ENCODE measurements at places on chromosomes 11 and 22.
A peak's percentile ranks its signal among the peaks of the same experiment; 100 is the strongest.

DNA sequence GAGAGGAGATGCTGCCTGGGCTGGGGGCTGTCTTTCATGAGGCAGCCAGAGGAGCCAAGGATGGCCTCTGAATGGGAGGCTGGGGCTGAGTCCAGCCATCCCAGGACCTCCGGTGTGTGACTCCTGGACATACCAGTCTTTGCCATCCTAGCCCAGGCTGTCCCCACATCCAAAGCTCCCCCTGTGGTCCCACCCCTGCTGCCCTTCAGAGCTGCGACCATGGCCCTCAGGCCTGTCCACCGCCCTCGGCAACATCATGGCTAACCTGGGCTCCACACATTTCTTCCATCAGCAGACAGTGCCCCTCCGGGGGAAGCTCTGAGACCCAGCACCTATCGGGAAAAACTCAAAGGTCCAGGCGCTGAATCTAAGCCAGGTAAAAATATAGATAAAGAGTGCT lies 324.4 kb downstream of the MN1 start:
- no peak for DNase-seq

GRCh38 chr11:43693069-43693468 lies 12.5 kb downstream of the HSD17B12 start:
- no peak for DNase-seq

DNA sequence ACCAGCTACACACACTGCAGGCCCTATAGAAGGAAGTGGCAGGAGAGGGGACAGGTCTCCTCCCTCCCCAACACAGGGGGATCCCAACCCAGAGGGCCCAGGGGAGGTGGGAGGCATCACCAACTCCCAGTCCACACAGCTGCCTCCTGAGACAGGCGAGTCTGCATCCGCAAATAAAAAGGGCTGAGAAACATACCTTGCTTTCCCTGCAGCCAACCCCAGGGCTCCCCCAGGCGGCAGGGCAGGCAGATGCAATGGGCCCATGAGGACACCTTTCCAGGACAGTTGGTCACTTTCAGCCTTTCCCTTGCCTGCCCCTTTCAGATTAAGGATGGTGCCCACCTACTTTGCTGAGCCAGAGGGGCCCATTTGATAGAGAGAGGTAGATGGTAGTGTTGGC lies 180.0 kb downstream of the BRD1 start:
- no peak for DNase-seq

- no peak for DNase-seq
These were observed 1419.0 kb downstream of the TBC1D22A start for GRCh38 chr22:48181263-48181955.

DNA sequence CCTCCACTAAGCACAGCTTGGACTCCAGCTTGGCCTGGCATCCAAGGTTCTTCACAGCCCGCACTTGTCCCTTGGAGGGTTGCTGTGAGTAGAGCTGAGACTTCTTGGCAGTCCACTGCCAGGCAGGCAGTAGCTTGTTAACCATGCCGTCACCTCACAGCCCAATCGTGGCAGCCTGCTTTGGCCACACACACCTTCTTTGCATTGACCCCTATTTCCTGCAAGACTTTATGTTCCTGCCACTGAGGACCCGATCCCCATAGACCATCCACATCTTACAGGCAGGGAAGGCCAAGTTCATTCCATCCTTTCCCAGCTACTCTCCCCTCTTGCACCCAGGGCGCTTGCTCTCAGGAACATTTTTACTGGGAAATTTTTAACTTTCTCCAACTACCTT lies 2.5 kb upstream of the PYGM start:
- DNase-seq = no peak

DNA sequence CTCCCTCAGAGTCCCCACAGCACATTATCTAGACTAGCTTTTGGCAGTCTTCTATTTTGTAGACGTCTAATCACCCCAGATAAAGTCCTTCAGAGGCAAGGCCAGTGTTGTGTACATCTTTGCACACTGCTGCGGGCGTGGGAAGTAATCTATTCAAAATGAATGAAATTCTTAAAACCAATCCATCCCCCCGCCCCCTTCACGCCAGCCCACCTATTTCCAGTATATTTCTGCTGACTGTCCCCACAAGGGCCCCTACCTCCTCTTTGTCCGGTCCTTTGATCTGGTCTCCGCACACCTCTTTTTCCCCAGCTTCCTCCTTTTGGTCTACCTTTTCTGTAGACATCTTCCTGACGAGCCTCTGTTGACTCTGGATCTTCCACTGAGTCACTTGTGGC lies 375 bp downstream of the BSCL2 start:
- no peak for DNase-seq

- no peak for DNase-seq
These were observed 9.6 kb downstream of the FAM118A start for GRCh38 chr22:45319324-45319685.

DNA sequence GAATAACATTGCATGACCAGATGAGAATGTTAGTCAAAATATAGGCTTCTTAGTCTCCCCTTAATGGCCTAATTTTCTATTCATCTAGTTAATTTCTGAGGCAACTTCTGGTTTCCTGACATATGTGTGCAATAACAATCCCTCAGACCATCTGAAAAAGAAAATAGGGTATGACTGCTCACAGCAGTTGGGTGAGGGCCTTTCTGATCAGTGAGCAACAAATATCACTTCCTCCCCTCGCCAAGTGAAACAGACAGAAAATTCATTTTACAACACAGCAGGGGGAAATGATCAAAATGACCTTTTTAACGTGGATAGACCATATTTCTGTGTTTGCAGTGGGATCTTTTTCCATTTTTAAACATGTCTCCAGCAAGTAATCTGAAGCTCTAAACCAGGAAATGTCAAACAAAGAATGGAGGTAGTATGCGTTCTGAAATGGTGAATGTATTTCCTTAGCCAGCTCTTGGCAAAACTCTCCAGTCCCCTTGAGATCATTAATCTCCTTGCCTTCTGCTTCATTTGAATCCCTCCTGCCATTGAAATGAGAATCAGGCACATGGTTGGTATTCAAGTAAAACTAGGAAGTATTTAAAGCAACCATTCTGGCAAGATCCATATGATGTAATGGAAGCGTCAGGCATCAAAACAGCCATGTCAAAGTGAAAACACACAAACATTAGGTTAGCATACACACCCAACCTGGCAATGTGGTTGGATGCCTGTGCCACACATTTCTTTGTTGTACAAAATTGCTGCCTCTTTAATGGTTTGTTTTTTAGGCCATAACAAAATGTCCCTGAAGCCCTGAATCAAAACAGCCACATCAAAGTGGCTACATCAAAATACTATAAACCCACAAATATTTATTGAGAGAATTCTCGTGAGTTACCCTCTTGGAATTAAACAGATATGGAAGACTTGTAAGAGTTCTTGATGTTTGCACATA lies 100.1 kb downstream of the SLC1A2 start:
- DNase-seq = no peak

- no peak for DNase-seq
These were observed 1.7 kb downstream of the EI24 start for GRCh38 chr11:125570952-125571351.

DNA sequence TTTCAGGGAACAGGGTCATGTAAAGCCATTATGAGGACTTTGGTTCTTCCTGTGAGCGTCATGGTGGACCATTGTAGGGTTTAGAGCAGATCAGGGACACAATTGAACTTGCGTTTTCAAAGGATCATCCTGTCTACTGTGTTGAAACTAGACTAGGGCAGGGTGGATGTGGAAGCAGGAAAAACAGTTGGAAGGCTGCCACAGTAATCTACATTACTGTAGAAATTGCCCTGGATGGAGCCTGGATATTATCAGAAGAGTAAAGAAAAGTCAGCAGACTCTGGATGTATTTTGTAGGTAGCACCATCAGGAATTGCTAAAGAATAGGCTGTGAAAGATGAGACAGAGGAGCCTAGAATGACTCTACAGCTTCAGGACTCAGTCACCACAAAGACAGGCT lies 5.4 kb downstream of the POU2AF2 start:
- no peak for DNase-seq

GRCh38 chr11:66363187-66363601 lies 8.4 kb downstream of the SLC29A2 start:
- DNase-seq = no peak

GRCh38 chr11:47282462-47282861 lies 12.5 kb downstream of the MADD start:
- no peak for DNase-seq

DNA sequence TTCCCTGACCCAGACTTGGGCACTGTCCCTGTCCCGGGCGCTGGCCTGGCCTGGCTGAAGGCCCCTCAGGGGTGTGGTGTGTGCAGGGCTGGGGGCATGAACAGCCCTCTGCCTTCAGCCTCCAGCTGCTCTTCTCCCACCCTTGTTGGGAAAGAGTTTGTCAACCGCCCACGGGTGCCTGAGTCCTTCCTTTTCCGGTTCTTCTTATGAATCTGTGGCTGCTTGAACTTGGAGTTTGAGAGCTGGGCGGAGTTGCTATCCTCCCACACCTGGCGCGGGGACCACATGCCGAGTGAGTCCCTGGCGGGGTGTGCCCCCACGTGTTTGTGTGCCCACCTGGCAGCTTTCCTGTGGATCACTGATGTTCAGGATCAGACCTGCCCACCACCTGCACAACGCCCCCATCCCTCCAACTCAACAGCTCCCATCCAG lies 13.4 kb downstream of the NFAM1 start:
- no peak for DNase-seq

DNA sequence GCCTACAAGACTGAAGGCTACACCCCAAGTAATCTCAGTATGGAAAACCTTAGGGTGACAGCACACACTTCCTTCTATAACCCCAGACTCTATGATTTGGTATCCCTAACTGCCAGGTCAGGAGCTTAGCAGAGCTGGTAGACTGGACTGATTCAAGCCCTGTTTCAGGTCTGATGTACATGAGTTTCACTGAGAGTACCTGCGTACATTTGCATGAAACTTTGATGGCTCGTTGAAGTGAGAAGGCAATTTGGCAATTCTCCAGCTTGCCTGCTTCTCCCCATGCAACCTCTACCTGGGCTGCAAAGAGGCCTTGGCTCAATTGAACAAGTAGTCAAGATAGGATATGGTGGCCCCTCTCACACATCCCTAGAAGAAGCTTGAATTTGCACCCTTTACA lies 10.2 kb downstream of the FIBIN start:
- no peak for DNase-seq

GRCh38 chr11:127454856-127455255 lies 454.3 kb upstream of the KIRREL3 start:
- DNase-seq = peak; percentile 53

DNA sequence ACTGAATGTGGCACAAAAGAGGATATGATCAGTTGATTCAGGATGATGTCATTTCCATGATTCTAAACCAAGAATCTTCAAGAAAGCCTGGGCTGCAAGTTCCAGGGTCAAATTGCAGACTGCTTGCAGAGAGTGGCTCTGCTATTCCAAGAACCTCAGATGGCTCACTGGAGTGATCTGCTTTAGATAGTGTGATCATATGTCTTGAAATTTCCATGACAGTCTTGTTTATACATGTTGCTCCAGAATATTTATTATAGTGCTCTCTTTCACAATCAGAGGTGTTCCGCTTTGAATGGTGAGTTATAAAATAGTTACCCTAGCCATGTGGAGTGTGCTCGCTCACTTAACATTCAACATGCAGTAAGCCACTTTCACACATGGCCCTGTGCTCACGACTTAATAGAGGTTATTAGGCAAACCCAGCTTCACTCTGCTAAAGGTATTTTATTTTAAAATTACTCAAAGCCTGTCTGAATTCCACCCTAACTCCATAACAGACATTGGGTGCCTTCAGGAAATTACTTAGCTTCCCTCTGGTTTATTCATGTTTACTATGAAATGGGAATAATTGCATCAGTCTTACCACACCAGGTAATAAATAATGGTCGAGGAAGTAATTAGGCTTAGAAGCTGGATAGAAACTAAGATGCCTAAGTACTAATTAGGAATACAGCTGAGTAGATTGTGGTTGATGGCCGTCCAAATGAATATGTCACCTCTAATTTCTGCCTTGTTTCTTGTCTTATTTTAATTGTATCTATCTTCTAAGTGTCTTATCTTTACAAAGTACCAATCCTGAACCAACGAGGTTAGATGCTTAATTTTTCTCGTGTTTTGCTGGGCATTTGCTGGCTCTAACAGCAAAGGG lies 187.9 kb downstream of the ETS1 start:
- no peak for DNase-seq

DNA sequence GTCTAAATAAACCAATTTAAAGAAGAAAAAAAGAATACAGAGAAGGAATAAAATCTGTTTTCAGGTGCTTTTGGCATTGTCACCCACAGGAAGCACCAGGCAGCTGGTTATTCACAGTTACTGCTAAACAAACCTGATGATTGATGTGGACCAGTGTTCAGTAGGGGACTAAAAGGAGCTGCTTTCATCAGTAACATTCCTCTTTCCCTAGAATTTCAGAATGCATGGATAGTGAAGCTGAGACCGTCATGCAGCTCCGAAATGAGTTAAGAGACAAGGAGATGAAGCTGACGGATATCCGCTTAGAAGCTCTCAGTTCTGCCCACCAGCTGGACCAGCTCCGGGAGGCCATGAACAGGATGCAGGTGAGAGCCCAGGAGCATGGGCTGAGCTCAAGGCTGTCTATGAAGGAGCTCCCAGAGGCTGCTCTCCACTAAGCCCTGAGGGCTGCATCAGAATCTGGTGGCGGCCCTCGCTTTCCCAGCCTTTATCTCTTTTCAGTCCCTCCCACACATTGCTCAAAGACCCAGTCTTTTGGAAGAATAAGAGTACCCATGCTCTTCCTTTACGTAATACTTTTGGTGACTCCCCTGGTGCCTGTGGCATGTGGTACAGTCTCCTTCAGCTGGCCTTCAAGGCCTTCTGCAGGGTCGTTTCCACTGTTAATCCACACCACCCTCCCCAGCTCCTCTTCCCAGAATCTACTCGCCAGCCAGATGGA lies 69.5 kb downstream of the DBX1 start:
- no peak for DNase-seq

DNA sequence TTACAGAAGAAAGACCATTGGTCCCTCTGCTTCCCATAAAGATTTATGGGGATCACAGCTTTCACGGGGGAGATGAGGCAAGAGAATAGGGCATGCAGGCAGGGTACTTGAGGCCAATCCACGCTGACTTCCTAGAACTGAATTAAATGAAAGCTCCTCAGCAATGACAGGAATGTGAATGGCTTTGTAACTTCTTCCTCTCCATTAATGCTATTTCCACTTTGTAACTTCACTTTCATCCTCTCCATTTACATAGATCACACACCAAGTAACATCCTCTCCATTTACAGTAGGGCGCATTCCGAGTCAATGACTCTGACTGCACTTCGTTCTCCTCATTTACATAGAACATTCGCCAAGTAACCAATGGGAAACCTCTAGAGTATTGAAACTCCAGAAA lies 89.8 kb downstream of the PIWIL4 start:
- no peak for DNase-seq

DNA sequence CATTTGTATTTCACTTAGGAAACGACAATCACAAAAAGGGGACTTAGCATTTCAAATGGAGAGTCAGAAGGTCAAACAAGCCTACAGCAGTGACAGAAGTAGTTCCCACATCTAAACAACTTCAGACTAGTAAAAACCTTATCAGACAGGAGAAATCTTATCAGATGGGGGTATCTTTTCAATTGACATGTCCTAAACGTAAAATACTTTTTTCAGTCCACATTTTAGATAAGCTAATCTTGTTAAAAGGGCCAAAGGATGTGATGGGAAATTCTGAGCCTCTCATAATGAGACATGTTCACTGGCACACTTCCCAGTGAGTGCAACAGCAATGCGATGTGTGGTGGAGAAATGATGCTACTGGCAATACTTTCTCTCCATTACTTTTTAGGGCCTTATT lies 2.4 kb downstream of the MAPK1 start:
- no peak for DNase-seq

GRCh38 chr11:83069441-83070043 lies 2.2 kb downstream of the RAB30 start:
- no peak for DNase-seq

GRCh38 chr11:92225568-92226330 lies 1.1 kb downstream of the FAT3 start:
- no peak for DNase-seq

- no peak for DNase-seq
These were observed 38.5 kb downstream of the DNAJC24 start for GRCh38 chr11:31408201-31408600.

Data from kidney epithelial cell (primary cell).